ENCODE measurements at places on chromosomes 16 and 17.

- peak; percentile 88 for DNase-seq
Measured at GRCh38 chr17:39939588-39940419, 12.3 kb downstream of the LRRC3C start.

DNA sequence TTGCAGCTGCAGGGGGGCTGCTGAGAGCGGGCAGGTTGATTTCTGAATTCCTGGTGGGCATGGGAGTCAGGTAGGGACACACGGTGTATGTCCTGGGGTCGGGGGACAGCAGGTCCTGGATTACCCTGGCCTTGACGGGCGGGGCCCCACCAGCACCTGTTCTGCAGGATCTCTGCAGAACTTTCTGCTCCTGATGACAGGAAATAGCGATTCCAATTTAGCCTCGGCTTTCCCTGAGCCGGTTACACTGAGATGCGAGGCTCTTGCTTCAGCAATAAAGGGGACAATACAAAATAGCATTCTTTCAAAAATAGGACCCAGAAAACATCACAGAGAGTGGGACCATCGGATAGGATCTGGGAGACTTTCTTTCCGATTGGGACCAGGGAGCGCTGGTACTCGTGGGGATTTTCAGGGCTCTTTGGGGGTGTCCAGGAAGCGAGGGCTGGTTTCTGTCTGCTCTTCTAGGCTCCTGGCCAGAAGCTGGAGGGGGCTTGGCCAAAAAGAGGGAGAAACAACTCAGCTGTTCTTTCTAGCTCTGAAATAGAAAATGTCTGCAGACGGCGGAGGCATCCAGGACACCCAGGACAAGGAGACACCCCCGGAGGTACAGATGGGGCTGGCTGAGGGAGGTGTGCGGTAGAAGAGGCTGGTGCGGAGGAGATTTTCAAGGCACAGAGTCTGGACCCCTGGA, 642 bp downstream of the ZNF205 start:
- peak; percentile 72 for DNase-seq

DNA sequence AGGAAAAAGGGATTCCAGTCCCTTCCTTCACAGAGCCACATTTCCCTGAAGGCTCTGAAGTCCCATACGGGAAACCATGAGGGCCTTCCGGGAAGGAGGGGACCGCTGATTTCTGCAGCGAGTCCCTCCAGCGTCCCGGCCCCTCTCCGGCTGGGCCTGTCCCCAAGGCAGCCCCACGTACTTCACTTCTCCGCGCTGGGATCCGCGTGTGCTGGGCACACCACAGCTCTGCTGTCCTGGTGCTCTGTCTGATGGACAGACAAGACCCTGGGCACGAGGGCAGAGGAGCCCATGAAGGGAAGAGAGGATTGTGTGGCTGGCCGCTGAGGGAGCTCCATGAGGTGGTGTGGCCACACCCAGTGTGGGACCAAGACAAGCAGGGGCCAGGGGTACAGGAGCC, 57.1 kb downstream of the PRMT7 start:
- no peak for DNase-seq

GRCh38 chr16:85789773-85790172, 9.6 kb downstream of the EMC8 start:
- DNase-seq = no peak

DNA sequence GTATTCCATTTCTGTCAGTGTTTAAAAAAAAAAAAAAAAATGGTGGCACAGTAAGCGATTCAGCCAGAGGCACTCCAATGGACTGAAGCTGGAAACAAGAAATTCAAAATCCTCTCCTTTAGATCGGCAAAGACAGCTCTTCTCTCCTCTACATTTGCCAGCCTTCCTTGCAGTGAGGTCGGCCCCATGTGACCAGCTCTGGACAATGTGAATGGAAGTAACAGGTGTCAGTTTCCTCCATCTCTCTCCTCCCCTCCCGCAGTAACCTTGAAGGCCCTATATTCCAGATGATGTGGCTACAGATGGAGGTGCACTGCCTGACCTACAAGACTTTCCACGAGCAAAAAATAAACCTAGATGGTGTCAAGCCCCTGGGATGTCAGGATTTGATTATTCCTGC, 15.0 kb downstream of the CUEDC1 start:
- DNase-seq = peak; percentile 69

DNA sequence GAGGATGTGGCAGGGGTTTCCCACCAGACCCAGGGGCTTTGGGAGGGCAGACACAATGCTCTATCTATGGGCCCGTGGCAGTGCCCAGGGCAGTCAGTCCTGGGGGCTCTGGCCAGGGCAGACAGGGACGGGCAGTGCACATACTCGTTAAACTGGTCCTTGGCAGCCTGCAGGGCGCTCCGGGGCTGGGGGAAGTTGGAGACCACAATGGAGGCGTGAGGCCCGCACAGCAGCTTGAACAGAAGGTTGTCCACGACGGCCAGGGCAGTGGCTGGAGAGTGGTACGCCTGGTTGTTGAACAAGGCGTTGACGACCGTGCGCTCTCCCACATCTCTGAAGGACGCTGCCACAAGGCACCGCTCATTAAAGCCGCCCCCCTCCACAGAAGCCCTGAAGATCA, 18.6 kb upstream of the RNPS1 start:
- no peak for DNase-seq

DNA sequence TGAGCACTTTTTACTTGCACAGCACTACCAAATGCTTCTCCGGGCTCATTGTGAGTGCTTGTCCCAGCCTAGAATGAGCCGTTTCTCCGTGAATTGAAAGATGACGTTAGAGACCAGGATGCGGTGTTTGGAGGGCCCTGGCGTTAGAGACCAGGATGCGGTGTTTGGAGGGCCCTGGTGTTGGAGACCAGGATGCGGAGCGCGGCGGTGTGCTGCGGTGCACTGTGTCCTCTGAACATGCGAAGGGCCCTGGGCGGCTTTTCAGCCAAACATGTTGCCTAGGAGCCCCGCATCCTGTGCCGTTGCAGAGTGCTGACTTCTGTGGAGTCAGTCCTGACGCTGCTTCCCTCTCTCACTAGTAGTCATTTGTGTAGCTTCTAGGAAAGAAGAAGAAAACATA, 42.7 kb downstream of the BANP start:
- DNase-seq = no peak

- DNase-seq = no peak
Measured at GRCh38 chr17:75273977-75274708, 3.1 kb upstream of the MIF4GD start.

DNA sequence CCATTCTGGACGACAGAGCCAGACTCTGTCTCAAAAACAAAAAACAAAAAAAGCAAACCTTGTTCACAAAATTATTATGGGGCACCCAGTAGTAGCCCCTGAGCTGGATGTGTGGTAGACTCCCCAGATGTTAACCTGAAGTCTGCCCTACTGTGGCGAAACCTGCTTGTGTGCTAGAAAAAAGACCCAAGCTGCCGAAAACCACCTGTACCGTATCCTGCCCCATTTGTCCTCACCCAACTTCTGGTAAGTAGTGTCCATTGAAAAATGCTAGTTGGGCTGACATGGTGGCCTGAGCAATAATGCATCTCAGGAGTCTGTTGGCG, 9.1 kb downstream of the RMI2 start:
- DNase-seq = no peak

GRCh38 chr16:83689385-83689831, 118.4 kb upstream of the HSBP1 start:
- peak; percentile 61 for DNase-seq

DNA sequence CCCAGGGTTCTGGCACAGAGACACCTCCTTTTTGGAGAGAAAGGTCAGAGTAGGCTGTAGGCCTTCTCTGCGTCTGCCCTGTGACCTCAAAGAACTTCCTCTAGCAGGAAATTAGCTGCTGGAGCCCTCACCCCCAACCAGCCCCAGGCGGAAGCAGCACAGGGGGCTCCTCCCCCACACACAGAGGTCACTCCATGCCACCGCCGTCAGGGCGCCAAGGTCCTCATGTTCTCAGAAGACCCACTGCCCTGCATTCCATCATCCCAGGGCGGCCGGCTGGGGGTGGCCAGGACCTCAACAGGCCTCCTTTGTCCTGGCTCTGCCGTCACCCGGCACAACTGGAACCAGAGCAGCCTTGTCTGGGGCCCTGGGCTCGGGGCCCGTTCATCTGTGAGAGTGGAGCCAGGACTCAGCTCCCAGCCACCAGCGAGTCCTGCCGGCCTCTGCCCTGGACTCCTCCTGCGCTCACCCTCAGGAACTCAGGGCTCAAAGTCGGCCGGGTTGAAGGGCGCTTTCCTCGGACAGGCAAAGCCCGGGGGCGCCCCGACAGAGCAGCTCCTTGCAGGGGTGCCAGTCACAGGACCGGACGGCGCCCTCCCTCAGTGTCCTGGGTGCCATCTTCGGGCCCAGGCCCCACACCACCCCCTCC, 1.2 kb downstream of the TMC6 start:
- peak; percentile 69 for DNase-seq

- DNase-seq = no peak
Measured at GRCh38 chr17:12047681-12048376, 27.2 kb downstream of the MAP2K4 start.

- DNase-seq = no peak
Measured at GRCh38 chr16:35296962-35297653, 1837.7 kb downstream of the TP53TG3F start.

GRCh38 chr17:80099291-80100034, 1.9 kb upstream of the GAA start:
- DNase-seq = no peak

GRCh38 chr17:11511696-11512095, 86.6 kb upstream of the DNAH9 start:
- DNase-seq = no peak

DNA sequence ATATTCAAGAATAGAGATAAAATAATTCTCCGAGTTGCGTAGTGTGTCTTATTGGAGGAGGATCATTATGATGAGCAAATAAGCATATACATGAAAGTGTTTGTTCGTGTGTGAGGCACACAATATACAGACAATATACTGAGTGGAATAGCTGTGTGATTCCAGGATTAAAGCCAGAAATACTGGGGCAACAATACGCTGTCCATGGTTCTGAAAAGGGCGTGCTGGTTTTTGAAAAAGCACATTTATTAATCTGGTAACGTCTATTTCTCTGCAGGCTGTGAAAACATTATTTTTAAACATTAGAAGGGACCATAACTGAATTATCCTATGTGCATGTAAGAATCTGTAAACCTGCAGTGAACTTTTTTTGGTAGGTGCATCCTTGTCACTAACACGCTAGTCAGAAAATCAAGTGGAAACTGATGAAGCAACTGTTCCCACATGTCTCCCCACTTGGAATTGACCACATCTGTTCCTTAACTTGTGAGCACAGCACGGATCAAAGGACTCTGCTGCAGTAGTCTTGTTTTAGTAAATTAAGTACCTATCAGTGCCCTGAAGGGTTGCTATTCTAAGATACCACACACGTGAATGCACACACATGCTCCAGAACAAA, 346.0 kb downstream of the GRIN2A start:
- peak; percentile 73 for DNase-seq

- no peak for DNase-seq
Measured at GRCh38 chr16:2090481-2090776, 42.6 kb downstream of the TSC2 start.

- no peak for DNase-seq
Measured at GRCh38 chr16:49534901-49535610, 161.5 kb downstream of the C16orf78 start.

- no peak for DNase-seq
Measured at GRCh38 chr16:3961449-3961849, 80.9 kb upstream of the CREBBP start.

DNA sequence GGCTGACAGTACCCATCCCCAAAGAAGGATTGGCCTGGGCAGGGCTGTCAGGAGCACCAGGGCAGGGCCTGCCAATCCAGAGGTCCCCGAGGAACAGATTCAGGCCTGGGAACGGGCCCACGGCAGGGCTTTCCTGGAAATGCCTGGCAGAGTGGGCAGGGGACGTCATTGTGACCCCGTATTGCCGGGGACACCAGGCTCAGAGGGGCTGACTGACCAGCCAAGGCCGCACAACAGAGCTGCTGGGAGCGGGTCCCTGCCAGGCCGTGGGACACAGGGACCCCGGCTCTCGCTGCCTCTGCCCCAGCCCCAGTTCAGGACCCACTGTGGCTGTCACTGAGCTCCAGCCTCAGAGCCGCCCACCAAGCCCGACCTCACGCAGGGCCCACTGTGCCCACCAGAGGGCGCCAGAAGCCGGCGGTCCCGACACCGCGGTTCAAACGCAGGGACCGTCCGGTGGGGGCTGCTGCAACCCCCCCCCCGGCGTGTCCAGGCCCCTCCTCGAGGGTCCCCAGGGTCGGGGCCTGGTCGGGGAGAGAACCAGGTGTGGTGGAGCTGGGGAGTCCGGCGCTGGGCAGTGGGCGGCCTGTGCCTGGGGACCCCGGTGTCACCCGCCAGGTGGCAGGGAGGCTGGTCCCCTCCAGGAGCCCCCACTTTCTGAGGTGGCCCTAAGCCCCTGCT, 15.2 kb upstream of the SSTR5 start:
- peak; percentile 41 for DNase-seq

DNA sequence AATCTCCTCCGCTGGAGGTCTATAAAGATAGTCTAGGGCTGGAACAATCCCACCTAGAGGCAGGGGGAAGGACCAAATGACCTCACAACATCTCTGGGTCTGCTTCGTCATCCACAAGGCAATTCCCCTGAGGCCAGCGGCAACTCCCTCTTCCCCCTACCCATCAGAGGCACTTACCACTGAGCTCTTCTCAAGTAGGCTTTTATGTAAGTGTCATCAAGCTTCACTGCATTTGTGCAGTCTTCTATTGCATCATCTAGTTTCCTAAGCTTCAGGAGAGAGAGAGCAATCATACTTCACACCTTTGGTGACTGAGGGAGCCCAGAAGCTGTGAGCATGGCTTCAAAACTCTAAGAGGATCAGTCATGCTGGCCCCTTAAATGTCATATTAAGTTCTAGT, 21.0 kb downstream of the CNP start:
- no peak for DNase-seq

DNA sequence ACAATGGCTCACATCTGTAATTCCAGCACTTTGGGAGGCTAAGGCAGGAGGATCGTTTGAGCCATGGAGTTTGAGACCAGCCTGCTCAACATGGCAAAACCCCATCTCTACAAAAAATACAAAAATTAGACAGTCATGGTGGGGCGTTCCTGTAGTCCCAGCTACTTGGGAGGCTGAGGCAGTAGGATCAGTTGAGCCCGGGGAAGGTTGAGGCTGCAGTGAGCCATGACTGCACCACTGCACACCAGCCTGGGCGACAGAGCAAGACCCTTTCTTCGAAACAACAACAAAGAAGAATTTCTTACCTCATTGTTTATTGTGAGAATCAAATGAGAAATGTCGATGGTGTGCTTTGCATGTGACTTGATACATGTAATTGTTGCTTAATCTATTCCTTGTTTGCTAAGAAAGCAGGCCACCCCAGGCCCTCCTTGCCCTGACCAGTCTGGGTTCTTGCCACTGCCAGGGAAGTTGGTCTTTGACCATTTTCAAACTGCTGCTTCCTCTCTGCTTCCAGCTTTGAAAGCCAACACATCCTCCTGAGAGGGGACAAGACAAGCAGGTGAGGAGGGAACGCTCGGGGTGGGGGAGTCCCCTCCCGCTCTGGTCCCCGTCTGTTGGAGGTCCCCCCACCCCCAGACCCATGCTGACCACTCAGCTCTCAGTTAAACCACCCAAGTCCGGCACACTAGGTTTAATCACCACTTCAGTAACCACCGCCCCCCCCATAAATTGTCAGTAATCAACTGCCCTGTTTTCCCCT, 47.3 kb upstream of the CPNE2 start:
- DNase-seq = no peak

- DNase-seq = no peak
Measured at GRCh38 chr17:61255647-61256046, 144.0 kb upstream of the TBX2 start.
